Stimulated activated CD8-positive, alpha-beta memory T cell treated with anti-CD3 and anti-CD28 coated beads, Interleukin-15, amount 100 ng/mL, for 4 hours (primary cell): ENCODE measurements at places on chromosomes 5 and 9.

DNA sequence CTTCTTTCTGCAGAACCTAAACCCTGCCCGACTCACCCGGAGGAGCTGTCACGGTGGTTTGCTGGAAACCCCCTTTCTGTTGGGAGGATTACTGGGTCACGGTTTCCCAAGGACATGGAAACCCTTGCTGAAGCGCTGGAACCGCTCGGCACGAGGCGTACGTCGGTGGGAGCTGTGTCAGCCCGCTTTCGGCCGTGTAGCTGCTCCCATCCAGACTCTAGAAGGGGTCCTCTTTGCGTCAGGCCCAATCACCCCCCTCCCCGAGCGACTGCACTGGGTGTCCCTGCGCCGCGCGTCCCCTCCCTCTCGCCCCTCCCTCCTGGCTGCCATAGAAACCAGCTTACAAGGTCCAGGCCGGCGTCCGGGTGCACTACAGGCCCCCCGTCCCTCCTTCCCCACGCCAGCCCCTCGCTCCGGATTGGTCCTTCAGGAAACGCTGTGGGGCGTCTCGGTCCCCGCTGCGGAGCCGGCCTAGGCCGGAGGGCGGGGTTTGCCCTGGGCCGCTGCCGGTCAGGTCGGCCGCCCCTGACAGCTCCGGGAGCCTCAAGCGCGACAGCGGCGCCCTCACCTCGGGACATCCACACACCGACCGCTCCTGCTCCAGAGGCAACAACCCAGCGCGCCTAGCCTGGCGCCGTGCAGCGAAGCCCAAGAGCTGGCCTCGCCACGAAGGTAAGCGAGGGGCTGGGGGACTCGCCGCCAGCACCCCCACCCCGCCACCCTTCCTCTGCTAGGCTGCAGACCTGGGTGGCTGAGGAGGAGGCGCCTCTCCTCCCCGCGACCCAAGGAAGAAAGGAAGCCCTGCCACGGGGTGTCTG, at the start of gene NIM1K:
Gene NIM1K (plus strand): TSS at position 486 of the 818 bp plus-strand sequence. CDS start 53,551 bp downstream, outside the sequence.
- no peak for DNase-seq

DNA sequence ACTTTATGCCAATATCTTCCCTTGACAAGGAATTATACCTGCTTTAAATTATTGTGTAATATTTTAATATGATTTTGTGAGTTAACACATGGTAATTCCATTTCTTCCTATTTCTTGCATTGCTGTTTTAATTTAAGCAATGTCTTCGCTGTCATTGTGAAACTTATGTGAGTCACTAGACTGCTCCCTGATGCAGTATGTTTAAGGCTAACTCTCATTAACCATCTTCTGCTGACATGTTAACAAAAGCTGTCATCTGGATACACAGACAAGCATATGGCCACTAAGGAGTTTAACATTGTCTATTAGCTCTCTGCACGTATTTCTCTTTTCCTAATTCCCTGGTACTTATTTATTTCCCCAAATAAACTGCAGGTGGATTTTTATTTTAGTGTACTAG, 980.8 kb upstream of the CTNND2 start:
- no peak for DNase-seq

DNA sequence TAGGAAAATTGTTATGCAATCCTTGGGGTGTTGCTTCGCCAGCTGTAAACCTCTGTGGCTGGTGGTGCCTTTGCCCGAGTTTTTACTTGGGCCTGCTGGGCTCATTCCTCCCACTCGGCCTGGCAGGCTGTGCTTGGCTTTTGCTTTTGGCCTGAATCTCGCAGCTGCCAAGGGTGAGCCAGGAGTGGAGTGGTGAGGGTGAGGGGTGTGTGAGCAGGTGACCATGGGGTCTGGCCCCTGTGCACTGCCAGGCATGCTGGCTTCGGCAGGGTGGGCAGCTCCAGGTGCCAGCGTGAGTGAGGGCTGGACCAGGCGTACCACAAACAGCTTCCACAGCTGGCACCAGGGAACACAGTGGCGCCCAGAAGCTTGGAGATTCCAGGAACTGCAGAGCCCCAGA, 12.6 kb upstream of the DHFR start:
- DNase-seq = no peak

DNA sequence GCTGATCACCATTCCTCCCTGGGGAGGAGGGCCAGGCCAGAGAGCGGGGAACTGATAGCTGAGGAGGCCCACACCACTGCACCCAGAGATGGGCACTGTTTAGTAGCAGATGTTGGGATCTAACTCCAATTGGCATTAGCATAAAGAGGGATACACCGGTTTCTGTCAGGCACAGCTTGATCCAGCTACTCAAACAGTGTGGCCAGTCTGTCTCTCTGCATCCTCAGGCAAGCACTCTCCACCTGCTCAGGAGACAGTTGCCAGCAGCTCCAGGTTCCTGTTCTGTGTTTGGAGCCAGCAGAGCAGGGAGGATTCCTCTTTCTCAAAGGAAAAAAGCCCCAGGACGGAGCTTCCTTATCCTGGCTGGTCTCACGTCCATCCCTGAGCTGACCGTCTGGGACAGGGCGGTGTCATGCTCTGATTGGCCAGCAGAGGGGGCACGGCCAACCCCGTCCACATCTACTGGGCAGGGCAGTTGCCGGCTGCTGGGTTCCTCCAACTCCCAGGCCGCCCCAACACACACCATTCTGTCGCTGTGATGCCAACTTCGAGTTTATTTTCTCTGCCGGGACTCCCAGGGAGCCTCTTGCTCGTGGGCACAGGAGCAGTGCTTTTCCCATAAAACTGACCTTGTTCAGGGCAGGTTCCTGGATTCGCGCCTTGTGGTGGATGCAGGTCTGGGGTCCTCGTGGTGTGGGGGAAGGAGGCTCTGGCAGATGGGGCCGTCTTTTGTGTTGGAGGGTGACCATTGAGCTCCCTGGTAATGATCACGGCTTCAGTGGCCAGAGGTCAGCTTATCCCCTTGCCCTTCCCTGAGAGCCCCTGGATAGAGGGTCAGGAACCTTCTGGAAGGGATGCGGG, 47.9 kb downstream of the COL5A1 start:
- no peak for DNase-seq

- no peak for DNase-seq
These were observed 155.6 kb upstream of the VLDLR start for GRCh38 chr9:2465921-2466460.

DNA sequence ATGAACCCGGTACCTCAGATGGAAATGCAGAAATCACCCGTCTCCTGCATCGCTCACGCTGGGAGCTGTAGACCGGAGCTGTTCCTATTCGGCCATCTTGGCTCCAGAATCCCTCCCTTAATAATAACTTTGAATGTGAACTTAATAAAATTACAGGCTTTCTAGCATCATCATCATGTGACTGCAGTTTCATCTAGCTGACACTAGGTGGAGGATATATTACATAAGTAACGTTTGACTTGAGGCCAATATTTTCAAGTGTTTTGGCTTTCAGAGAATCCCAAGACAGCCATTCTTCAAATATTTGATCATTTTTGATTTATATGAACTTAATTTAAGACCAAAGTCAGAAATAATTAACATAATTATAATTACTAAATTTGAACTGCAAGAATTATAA, 474.9 kb upstream of the CDH10 start:
- DNase-seq = no peak

GRCh38 chr9:137977571-137978261, 100.1 kb downstream of the CACNA1B start:
- no peak for DNase-seq

DNA sequence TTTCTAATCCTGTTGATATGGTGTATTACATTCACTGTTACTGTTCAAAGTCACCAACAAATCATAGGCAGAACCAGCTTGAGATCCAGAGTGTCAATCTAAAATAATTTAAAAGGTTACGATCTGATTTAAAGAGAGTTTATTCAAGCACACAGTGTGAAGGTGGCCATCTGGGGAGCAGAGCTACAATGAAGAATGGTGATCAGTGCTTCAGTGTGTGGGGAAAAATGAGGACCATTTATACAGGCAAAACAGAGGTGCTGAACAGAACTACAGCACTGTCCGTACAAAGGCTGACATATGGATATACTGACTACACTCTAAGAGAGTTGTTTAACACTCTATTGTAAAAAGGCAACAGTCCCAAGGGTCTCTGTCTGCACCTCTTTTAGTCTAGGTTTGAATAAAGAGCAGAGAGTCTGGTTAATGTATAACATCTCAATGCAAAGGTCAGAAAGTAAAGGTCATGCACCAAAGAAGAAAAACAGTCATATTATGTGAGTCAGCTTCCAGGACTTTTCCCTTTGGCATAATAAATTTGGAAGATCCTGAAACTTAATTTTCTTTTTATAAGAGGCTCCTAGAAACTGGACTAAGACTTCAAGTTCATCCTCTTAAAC, 29.7 kb upstream of the TDRD7 start:
- no peak for DNase-seq

- DNase-seq = no peak
These were observed 413.6 kb downstream of the ENC1 start for GRCh38 chr5:74226716-74227485.

DNA sequence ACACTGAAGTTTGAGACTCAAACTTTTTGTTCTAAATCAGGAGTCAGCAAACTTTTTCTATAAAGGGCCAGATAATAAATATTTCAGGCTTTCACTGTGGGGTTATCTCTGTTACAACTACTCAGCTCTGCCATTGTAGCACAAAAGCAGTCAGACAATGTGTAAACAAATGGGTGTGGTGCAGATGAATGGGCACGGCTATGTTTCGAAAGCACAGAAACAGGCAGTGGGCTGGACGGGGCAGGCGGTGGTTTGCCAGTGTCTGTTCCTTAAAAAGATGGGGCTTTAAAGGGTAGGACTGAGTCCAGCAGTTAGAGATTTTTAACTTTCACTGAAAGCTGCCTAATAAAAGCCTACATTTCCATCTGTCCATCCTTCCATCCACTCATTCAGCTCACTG, 48.9 kb downstream of the PFDN1 start:
- DNase-seq = no peak

- DNase-seq = no peak
These were observed at the start of gene C1QTNF2 for GRCh38 chr5:160369990-160370712. Gene C1QTNF2, minus strand, starts transcription at chr5:160370626. Its CDS starts 15,615 bp downstream, at chr5:160355011.

DNA sequence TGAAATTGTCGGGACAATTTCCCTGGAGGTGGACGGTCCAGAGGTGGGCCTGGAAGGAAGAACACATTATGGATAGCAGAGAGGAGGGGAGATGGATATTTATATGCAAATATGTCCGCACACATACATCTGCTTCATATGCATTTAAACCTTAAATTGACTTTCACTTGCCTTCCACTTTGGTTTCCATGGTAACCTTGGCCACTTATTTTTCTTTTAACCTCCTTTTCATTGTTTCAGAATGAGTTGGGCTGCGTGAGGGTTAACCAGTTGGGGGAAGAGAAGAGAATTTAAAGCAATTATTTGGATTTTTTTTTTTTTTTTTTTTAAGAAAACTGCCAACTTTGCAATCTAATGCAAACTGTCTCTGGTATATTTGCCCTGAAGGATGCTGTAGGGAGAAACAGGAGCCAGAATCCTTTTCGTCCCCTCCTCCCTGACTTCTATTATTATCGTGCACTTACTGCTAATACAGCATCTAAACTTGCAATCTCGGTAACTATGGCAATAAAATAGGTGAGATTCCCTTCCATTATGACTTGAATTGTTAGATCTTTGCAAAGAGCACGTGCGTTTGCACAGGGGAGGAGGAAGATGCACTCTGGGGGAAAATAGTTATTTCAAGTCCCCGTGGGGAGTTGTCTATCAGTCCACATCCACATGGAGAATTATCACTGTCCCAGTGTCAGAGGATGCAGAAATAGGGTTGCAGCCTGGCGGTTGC, 35.6 kb downstream of the TLR4 start:
- no peak for DNase-seq

- no peak for DNase-seq
These were observed 123.7 kb upstream of the CPEB4 start for GRCh38 chr5:173764332-173765028.

DNA sequence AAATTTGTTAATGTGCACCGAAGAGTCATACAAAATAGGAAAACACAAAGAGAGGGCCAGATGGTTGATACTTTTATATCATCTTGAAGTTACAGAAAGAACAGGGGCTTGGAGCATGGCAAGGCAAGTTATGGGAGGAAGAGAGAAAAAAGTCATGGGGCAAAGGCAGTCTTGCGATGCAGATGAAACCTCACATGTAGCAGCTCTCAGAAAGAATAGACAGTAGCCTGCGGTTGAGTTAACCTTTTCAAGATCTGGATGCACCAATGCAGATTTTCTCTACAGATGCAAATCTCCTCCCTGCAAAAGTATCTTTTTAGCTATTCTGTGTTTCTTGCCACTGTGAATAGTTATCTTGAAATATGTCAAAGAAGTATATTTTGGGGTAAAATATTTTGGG, 243.9 kb downstream of the TMEM167A start:
- DNase-seq = no peak
